Left cardiac atrium (tissue), 4 donors: ENCODE measurements at places on chromosomes 11 and 22.

GRCh38 chr22:26172389-26172990 lies 3.2 kb downstream of the SEZ6L start:
- peak; percentile 32 for DNase-seq

- DNase-seq = no peak
These were observed 8.0 kb upstream of the RRAS2 start for GRCh38 chr11:14366936-14367335.

DNA sequence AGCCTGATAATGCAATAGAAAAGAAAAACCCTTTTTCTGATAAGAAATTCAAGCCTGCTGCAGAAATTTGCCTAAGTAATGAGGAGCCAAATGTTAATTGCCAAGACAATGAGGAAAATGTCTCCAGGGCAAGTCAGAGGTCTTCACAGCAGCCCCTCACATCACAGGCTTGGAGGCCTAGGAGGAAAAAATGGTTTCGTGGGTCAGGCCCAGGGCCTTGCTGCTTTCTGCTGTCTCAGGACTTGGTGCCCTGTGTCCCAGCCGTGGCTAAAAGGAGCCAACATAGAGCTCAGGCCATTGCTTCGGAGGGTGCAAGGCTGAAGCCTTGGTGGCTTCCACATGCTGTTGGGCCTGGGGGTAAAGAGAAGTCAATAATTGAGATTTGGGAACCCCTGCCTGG lies 131.3 kb downstream of the LARGE1 start:
- no peak for DNase-seq

DNA sequence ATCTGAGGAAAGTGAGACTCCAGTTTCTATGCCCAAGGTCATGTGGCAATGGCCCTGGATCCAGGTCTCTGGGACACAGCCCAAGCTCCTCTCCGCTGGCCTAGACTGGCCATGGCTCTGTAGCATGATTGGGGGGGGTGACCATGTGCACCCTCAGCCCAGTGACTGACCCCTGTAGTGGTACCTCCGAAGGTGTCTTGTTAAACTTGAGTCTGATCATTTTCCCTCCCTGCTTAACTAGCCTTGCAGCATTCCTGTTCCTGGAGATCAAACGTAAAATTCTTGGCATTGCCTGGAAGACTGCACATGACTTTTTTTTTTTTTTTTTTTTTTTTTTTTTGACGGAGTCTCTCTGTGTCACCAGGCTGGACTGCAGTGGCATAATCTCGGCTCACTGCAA lies 1116.0 kb downstream of the TBC1D22A start:
- DNase-seq = no peak

DNA sequence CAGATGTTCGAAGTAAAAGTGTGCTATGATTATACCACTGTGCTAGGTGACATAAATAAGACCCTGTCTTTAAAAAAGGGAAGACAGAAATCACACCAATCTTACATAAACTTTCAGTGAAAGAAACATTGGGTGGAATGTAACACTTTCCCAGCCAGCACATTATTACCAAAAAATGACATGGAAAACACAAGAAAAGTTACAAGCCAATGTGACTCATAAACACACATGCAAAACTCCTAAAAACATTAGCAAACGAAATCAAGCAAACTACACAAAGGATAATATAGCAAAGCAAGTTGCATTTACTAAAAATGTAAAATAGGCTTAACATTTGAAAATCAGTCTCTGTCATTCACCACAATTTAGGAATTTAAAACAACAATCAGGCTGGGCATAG lies 47.0 kb downstream of the SBF2 start:
- no peak for DNase-seq

- DNase-seq = no peak
These were observed 34.9 kb downstream of the TBC1D22A start for GRCh38 chr22:46797355-46797754.

DNA sequence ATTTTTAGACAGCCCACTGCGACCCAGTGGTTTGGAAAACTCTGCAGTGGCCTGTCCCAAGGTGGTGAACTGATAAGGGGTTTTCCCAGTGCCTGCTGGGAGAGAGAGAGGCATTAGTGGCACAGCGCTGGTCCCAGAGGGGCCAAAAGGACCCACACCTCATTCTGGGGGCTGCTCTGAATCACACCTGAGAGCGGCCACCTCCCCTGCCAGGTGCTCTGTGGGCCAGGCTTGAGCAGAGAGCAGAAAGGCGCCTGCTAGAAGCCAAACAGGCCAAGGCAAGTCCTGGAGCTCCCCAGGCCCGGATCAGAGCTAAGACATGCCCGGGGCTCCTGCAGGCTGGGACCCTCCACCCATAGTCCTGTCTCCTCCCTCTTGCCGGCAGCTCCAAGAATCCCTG lies 20.9 kb downstream of the TRIM29 start:
- no peak for DNase-seq

GRCh38 chr11:67538306-67538705 lies 15.1 kb upstream of the CABP2 start:
- no peak for DNase-seq

- no peak for DNase-seq
These were observed 5.6 kb upstream of the SLC43A1 start for GRCh38 chr11:57521116-57521515.

GRCh38 chr22:45319324-45319685 lies 9.6 kb downstream of the FAM118A start:
- DNase-seq = peak; percentile 43

GRCh38 chr22:20299746-20300136 lies 20.1 kb downstream of the DGCR6L start:
- DNase-seq = no peak

DNA sequence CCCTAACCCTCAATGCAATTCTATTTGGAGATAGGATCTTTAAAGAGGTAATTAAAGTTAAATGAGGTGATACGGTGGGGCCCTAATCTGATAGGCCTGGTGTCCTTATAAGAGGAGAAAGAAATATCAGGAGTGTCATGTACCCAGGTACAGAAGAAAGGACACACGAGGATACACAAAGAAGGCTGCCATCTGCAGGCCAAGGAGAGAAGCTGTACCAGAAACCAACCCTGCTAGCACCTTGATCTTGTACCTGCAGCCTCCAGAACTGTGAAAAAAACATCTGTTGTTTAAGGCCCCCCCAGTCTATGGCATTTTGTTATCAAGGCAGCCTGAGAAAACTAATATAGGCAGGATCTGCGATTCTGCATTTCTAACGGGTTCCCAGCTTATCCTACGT lies 44.2 kb downstream of the FBXO7 start:
- no peak for DNase-seq

- no peak for DNase-seq
These were observed 171.3 kb upstream of the TMEM45B start for GRCh38 chr11:129644326-129644725.

DNA sequence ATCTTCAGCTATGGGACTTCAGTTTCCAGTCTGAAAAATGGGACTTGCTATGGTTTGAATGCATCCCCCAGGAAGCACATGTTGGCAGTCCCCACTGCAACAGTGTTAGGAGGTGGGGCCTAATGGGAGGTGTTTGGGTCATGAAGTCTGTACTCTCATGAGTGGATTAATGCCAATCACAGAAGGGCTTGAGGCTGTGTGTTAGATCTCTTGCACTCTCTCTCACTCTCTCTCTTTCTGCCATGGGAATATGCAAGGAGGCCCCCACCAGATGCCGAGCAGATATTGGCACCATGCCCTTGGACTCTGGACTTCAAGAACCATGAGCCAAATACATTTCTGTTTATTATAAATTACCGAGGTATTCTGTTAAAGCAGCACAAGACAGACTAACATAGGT lies 7.8 kb upstream of the AP1B1 start:
- DNase-seq = no peak

- no peak for DNase-seq
These were observed 496.0 kb downstream of the MIAT start for GRCh38 chr22:27153386-27153785.

GRCh38 chr22:27144321-27144720 lies 486.9 kb downstream of the MIAT start:
- DNase-seq = no peak

DNA sequence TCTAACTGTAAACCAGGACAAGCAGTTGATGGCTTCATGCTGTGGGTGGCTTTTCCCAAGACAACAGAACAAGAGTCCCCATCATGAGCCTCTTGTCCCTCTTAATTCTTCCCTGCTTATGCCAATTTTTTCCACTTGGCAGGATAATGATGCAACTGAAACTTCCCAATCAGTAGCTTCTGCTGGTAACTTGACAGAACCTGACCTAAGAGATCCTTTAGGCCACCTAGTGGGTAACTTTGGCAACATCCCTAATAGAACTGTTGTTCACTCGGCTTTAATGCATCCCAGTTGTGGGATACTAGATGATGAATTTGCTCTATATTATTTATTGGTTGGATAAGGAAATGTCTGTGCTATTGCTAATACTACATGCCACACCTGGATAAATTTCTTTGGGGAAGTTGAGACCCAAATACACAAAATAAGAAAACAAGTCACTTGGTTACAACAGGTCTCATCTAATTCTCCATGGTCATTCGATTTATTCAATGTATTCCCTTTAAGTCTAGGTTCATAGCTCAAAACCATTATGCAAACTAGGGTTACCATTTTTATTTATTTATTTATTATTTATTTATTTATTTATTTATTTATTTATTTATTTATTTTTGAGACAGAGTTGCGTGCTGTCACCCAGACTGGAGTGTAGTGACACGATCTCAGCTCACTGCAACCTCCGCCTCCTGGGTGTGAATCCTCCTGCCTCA lies 41.4 kb upstream of the NFAM1 start:
- no peak for DNase-seq

GRCh38 chr11:1394936-1395772 lies 5.4 kb downstream of the BRSK2 start:
- no peak for DNase-seq

- DNase-seq = no peak
These were observed 326.7 kb upstream of the NCAM1 start for GRCh38 chr11:112634551-112634950.

DNA sequence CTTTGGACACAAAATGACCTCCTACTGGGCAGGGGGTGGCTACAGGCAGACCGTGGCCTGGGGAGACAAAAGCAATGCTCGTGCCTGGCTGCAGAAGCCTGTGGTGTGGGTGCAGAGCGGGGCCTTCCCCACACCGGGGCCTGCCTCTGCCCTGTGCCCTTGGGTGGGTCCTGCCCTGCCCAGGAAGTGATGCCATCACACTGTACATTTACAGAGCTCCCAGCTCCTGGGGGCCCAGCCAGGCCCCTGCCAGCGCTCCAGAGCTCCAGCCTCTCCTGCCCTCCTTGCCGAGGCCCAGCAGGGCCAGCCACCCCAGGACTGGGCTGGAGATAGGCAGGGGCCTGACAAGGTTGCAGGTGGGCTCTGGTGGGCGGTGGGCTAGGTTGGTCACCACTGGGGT lies 40.1 kb downstream of the MUC5B start:
- DNase-seq = no peak

DNA sequence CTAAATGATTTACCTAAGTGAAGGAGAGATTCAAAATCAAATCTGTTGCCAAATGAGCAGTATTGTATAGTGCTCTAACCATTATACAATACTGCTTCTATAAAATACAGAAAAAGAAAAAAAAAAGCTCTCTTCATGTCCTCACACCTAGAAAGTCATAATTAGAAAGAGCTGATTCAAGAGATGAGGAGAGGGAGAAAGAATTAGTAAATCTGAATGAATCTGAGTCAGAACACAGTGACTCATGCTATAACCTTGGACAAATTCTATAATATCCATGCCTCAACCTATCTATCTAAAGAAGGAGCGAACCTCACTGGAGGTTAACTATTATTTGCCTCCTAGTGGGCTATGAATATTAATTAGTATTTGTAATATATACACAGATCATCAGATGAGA lies 29.4 kb downstream of the AMBRA1 start:
- DNase-seq = no peak

DNA sequence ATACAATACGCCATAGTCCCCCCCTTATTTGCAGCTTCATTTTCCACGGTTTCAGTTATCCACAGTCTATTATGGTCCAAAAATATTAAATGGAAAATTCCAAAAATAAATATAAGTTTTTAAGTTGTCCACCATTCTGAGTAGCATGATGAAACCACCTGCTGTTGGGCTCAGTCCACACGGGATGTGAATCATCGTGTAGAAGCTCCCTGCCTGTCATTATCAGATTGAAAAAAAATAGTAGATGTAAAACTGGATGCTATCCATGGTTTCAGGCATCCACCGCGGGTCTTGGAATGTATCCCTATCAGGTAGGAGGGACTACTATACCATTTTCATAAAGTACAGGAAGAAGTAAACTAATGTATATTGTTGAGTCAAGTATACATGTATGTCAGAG lies 127.4 kb downstream of the TTC17 start:
- DNase-seq = no peak

DNA sequence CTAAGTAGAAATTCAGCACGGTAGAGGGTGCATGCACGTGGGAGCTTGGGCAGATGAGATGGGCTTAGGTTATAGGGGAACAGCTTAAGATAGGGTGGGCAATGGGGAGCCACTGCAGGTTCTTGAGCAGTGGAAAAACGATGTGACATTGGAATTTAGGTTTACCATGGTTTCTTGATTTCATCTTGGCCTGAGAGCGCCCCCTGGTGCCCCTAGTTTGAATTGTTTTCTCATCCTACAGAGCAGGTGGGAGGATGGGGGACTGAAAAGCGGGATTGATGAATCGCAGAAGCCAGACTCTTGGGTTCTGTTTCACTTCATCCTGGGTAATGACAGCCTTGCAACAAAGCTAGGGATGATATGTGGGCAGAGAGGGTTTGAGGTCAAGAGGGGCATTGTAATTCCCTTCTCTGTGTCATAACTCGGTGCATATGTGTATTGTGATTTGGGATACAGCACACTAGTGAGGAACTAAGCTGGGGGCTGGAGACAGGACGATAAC lies 6.7 kb upstream of the MCAM start:
- peak; percentile 77 for DNase-seq

DNA sequence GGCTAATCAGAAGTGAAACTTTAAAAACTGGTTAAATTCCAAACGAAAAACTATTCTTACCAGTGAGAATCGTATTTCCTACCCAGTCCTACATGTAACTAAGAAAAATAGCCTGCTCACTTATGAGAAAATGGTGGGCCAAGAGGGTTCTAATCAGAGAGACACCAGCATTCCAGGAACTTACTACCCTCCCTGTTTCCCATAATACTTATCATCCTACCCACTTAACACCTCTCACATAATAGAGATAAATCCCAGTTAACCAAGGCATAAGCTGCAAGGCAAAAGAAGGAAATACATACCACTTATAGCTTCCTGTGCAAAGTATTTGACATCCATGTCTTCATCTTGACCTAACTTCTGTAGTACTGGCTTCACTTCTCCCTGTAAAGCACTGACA lies 24.4 kb downstream of the PPP2R1B start:
- DNase-seq = no peak

DNA sequence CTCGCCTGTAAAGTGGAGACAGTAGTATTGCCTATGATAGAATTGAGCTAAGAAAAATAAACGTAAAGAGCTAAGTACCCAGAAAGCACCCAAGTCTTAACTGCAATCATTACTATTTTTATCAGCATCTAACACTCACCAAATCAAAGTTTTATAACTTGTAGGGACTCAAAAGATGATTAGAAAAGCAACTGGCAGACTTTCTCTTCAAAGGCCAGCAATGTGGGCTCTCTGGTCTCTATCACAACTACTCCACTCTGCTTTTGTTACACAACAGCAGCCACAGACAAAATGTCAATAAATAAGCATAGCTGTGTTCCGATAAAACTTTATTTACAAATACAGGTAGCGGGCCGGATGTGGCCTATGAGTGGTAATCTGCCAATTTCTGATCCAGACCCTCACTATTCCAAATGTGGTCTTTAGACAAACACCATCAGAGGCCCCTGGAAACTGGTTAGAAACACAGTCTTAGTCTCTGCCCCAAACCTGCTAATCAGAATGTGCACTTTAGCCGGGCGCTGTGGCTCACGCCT lies 8.2 kb downstream of the TPST2 start:
- no peak for DNase-seq

GRCh38 chr11:39806652-39807051 lies 1652.8 kb downstream of the LRRC4C start:
- no peak for DNase-seq
